ENCODE measurements at places on chromosomes 3 and 15.

DNA sequence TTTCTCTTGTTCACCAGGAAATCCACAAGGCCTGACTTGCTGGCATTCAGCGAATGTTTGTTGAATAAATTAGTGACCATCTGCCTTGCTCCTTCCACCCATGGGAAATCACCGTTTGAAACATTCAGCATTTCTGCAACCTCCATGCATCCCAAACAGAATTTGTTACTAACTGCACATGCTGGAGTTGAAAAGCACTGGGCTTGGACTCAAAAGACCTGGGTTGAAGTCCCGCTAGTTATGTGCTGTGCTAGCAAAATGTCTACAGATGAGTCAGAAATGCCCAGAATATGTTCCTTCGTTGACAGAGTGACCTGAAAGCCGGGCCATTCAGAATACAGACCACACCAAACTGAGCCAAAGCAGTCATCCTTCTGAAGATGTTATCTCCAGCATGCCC, 144.6 kb downstream of the ALDH1A2 start:
- no peak for DNase-seq

DNA sequence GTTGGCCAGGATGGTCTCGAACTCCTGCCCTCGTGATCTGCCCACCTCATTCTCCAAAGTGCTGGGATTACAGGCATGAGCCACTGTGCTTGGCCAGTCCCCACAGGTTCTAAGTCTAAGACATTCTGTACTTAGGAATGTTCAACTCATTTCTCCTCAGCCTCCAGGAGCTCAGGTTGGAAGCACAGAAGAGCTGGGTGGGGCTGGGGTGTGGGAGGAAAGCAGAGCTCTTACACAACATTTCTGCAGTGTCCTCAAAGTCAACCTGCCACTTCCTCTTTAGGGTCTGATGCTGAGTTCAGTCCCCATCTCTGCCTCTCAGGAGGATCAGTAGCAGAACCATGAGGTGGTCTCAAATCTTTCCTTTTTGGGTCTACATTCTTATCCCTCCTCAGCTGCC, 75.5 kb downstream of the MRPL46 start:
- no peak for DNase-seq

GRCh38 chr3:59782664-59783063, 732.8 kb upstream of the CFAP20DC start:
- no peak for DNase-seq

DNA sequence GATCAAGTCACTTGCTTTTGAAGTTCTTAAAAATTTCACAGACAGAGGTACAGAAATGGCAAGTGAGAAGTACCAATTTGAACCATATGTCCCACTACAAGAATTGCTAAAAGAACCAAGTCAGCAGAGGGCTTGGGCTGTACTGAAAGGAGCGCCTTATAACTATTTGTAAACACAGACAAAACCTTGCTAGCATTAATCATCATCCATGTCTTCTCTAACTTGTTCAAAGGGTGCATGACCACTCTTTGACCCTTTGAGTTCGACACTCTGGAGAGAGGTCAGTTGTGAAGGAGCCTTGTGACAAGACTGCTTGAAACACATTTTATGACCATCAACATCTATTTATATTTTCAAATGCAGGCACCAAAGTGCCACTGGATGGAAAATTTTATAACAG, 191.7 kb downstream of the PDZRN3 start:
- no peak for DNase-seq

GRCh38 chr3:153349108-153349499, 187.1 kb downstream of the RAP2B start:
- no peak for DNase-seq

GRCh38 chr3:45929042-45929679, 14.1 kb upstream of the CXCR6 start:
- peak; percentile 57 for DNase-seq

- no peak for DNase-seq
These were observed 26.7 kb upstream of the NDUFB4 start for GRCh38 chr3:120569222-120570057.

DNA sequence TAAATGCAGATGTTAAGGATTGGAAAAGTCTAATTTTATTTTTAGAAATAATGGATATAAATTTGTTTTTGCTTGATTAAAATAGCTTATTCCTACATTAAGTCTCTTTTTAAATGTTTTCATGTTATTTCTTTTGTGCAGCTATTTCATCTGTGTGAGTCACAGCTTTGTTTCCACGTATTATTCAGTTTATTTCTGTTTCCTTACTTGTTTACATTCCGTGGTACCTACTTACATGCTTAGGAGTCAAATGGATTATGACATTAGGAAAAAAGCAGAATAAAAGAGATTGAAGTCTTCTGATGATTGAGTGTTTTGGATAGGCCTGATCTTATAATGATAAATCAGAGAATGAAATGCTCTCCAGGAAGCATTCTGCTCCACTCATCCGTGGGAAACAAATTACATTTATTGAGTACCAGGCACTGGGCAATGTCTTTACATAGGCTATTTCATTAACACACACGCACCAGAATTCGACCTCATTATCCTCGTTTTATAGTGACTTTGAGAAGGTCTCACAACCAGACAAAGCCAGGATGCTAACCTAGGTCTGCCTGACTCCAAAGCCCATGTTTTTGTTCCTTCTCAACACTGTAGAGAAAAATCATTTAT, 38.1 kb upstream of the RASA2 start:
- no peak for DNase-seq

GRCh38 chr15:33443708-33444107, 132.9 kb downstream of the RYR3 start:
- no peak for DNase-seq

DNA sequence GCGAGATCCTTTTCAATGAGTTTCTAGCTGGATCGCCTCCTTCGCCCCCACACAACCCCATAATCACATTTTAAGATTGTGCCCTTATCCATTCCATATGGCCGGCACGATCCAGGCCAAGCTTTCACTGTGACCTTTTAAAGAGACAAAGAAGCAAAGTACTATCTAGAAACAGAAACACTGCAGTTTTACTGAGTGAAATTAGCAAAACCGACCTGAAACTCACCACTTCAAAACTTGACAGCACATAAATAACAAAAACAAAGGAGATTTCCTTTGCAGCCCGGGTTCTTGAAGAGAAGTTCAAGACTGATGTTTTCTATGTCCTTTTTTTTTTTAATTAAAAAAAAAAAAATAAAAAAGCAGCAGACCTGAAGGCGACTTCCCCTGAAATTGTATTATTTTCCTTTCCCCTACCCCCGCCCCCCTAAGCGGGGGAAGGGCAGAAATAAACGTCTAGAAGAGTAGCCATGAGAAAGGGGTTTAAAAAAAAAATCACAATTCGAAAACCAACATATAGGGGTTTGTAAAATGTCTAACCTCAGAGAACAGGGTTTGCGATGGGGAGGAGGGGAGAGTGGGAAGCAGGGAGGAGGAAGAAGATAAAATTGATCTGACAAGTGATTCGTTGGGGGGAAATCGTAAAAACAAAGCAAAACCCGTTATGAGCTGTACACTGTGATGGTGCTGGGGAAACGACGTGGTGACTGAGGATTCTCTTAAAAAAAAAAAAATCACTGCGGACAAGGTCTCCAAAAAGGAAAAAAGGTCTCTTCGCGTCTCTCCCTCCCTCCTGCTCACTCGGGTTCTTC, 1.5 kb downstream of the SATB1 start:
- no peak for DNase-seq

GRCh38 chr3:185734725-185735096, 90.1 kb downstream of the IGF2BP2 start:
- DNase-seq: no peak

GRCh38 chr15:43106486-43106829, 620 bp upstream of the UBR1 start:
- no peak for DNase-seq

DNA sequence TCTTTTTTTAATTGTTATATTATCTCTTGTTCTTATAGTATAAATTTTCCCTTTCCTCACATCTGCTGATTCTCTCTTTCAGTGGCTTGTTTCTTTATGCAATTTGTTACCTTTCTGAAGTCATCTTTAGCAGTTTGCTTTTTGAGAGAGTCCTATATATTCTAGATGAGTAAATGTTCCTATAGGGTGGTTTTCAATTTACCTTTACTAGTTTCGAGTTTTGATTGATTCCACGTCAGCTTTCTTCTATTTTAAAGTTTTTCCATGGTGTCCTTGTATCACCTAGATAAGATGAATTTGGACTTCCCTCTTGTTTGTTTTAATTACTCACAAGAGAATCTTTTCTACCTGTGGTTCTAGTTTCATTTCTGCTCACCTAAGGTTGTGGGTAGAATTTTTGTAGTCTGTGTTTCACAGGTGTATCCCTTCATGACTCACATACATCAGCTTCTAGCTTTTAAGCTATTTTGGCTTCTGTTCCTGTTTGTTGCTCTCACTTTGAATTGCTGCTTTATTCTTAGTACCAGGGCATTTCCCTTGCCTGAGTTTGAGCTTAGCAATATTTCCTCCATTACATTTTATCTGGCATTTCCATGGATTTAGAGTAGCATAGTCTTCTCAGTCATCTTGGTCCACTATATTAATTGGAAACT, 6.4 kb downstream of the TEX9 start:
- DNase-seq: no peak

DNA sequence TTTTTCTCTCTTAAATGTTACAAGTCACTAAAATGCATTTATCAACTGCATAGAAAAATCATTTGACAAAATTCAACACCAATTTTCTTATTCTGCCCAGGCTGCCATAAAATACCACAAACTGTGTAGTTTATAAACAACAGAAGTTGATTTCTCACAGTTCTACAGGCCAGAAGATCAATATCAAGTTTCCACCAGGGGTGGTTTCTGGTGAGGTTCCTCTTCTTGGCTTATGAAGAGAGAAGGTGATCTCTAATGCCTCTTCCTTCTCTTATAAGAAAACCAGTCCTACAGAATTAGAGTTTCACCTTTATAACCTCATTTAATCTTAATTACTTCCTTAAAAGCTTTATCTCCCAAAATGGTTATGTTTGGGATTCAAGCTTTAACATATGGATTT, 10.9 kb upstream of the CD200R1L start:
- no peak for DNase-seq

- DNase-seq: no peak
These were observed 3.3 kb downstream of the WNT7A start for GRCh38 chr3:13876451-13877100.

GRCh38 chr15:71780115-71780976, 30.0 kb upstream of the NR2E3 start:
- DNase-seq: peak; percentile 63

- no peak for DNase-seq
These were observed 283.8 kb upstream of the ADAMTS9 start for GRCh38 chr3:64971602-64972001.

DNA sequence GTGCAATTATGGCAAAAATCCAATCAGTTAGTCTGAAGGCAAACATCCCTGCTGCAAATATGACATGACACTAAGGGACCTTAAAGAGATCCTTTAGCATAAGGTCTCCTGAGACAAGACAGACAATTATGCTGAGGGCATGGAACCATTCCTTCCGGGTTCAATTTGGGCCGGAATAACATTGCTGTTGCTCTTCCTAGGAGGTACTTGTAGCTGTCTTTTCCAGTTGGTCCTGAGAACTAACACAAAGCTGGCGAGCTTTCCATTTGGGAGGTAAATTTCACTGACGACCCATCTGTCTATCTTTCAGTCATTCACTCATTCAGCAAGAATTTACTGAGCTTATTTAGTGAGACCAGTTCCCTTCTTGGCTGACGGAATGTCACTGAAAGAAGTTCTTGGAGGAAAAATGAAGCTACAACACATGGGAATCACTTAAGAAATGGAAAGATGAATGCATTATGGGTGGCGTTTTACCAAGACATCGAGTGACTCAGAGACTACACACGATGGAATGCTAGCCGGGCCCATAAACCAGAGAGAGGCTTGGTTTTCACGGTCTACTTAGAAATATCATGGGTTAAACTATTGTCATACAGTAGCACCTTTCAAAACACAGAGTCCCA, 215.5 kb downstream of the PDZRN3 start:
- DNase-seq: no peak

DNA sequence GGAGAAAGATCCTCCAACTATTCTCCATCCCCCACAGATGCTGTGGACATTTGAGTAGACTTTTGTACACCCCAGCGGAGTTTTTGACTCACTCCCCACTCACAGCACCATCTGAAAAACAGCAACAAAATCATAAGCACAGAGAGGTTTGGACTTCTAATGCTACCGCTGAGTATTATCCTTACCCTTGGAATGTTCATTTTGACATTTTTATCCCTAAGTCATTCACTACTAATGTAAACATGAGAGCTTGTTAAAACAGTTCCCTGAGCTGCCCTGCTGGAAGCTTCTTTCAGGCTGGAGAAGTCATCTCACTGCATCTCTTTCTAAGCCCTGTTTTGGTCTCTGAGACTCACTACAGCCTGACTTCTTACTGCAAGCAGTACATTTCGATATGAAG, 1045.9 kb downstream of the MCTP2 start:
- no peak for DNase-seq

- no peak for DNase-seq
These were observed 81.3 kb upstream of the ABI3BP start for GRCh38 chr3:101074518-101074917.

GRCh38 chr3:12686096-12686495, 22.2 kb upstream of the RAF1 start:
- no peak for DNase-seq
